Osteocyte (in vitro differentiated cells): ENCODE measurements at places on chromosomes 7 and 10. TPM values are rescaled to one million over a fixed set of nuclear protein-coding genes. Genes with fewer than 3 reads are reported as not detected.

DNA sequence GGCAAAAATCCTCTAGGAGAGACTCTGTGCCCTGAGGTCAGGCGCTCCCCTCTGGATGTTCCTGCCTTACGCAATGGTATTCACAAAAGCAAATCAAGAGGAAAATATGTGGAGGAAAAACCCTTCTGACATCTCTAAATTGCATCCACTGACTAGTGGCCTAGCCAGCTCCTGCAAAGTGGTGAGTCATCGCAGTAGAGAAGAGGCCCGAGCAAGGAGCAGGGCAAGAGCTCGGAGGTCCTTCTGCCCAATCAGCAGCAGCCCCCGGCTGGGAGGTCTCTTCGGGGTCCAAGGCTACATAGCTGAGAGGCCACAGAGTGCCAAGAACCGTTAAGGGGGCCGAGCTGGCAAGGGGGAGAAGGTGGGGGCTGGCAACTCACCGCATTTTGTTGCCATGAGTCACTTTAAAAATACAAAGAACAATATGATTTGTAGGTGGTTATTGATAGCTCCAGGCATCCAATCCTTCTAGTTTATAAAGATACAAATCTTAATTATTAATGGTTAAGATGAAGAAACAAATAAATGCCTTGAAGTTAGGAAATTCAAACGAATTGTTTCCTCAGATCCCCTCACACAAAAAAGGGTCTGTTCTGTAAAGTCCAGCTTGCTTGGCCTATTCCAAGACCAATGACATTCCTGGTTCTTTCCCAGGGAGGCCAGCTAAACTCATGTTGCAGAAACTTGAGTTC is 161.6 kb downstream of the PKD1L1 start:
- DNase-seq = peak; percentile 91

DNA sequence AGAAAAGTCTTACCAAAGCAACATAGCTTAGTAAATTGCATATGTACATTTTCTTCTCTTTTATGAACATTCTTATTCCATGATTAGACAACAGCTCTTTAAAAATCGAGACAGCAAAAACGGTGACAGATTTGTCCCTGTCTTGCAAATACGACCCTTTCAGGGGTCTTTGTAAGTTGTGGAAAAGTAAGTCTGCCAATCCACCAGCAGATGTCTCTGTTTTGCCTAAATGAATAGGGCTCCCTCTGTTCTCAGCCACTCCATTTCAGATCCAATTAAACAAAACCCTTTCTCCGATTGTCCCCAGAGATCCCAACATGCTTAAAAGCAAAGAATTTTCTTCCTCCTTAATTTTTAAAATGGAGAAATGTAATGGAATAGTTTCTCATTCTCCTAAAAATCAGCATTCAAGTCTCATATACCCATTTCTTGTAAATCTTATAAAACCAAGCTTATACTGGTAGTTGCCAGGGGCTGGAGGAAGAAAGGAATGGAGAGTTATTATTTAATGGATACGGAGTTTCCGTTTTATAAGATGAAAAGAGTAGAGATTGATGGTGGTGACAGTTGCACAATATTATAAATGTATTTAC is 61.0 kb upstream of the NFE2L3 start:
- no peak for DNase-seq

- DNase-seq = no peak
These were observed 38.7 kb upstream of the BICC1 start for GRCh38 chr10:58473976-58474375.

- no peak for DNase-seq
These were observed 3.0 kb downstream of the ZCCHC24 start for GRCh38 chr10:79442171-79443040.

GRCh38 chr7:136064627-136065237 is 87.6 kb upstream of the MTPN start:
- no peak for DNase-seq

The FZD8 gene
- total RNA-seq = 28.0 and 28.7 TPM in 2 replicates

The TUBAL3 gene
- total RNA-seq = not detected in 2 replicates

DNA sequence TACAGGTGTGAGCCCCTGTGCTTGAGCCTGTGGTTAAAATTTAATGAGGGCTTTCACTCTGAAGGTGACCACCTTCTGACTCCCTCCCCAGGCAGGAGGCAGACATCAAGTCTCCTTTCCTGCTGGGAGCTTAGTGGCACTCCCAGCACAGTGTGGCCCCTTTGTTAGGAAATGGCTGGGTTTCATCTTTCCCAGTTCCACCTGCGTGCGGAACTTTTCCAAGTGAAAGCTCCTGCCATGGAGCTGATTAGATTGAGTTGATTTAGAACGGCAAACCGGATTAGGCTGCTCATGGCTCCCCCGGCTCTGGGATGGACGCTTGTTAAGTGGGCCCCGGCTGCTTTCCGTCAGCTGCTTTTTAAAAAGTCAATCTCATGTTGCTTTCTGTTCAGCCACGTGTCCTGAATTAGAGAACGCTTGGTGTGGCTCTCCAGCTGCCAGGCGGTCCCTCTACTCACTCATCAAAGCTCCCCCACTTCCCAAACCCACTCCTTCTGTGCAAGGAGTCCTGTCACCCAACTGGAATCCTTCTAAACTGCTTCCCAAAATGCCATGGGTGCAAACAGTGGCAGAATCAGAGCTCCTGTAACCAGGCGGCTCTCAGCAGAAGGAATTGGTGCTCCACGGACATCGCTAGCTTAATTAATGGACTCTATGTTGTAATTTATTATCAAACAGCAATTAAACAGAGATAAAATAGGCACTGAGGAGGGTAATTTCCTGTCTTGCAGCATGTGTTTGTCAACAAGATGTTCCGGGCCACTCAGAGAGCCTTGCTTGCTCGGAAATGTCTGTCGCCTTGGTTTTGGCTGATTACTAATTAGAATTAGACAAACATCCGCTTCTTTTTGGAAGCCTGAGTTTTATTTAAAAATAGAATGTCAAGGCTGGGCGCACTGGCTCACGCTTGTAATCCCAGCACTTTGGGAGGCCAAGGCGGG is 551.2 kb downstream of the GALNT17 start:
- no peak for DNase-seq

DNA sequence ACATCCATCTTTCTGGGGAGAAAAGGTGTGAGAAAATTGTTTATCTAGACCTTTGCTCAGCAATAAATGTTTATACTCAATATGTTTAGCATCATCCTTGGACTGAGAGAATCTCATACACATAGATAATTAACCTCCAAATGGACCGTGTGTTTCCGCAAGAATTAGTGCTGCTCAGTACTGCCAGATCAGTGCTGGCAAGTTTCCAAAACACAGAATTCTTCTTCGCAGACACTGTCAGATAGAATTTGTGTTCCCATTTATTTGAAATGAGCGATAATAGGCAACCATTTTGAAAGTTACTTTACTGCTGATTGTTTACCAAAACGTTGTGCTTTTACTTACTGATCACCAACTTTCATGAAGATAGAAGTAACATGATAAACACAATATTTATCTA is 33.7 kb downstream of the STAMBPL1 start:
- no peak for DNase-seq

- no peak for DNase-seq
These were observed 67.8 kb downstream of the FRMPD2 start for GRCh38 chr10:48206482-48207250.

GRCh38 chr10:79224263-79224949 is 122.9 kb upstream of the PPIF start:
- no peak for DNase-seq

GRCh38 chr10:86757113-86757972 is 924 bp downstream of the BMPR1A start:
- peak; percentile 85 for DNase-seq

DNA sequence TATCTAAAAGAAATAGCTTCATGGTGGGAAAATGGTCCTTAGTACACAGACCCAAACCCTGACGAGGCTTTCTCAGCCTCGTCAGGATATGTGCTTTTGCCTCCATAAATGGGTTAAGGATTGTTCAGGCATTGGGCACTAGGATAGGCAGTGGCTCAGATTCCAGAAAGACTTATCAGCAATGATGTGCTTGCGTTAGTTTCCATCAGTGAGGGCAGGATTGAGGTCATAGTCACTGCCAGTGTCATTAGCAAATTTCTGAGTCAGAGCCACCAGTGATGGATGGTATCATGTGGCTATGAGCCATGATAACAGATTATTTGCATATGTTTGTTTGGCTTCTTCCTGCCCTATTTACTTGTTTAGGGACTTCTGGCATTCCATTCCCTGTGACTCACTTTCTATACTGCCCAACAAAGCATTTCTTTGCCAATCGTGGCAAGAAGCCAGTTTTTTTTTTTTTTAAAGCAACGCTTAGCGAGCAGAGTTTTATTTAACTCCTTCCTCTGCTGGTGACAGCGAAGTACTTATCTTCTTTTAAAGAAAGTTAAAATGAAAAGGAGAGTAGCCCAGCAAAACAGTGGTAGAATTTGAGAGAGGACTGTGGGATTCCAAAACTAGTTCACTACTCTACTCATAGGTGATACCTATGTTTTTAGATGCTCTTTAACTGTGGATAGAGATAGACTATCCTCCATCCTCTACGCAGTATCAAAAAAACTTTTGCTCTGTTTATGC is 44.4 kb downstream of the MYPN start:
- DNase-seq = no peak
